Kidney (tissue), 22 donors: ENCODE measurements at places on chromosomes 7 and 10. TPM values are rescaled to one million over a fixed set of nuclear protein-coding genes. Genes with fewer than 3 reads are reported as not detected.

Gene PALD1
- polyA plus RNA-seq: 3.0 TPM

DNA sequence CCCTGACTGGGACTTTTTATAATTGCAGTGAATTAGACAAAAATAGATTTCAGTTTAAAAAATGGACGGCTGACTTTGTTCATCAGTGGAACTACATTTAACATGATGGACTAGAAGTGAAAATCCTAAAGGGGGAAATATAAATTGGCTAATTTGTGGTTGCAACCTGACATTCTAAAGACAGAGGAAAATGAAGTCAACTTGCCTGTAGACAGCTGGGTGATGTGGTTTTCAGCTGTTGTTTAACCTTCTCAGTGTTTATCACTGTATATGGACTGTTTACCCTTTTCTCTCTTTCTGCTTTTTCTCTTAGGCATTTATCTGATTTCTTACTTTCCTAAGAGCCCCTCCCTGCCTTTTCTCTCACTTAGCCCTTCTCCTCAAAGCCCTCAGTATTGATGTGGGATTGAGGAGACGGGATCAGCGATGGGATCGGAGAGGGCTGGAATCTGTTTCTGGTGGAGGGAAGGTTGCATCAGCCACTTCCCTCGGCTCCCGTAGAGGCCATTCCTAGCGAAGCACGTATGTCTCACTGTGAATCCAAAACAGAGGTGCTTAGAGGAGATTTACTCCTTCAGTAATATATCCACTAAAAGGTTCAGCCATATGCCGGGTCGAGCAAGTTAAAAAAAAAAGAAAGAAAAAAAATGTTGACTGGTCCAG is 109.0 kb upstream of the KLF6 start:
- no peaks in the 10 kb centered on the region for H3K27me3 ChIP-seq
- H3K4me3 ChIP-seq: no peak overlapping the region
- no peak for DNase-seq
- no peaks in the 10 kb centered on the region for H3K36me3 ChIP-seq
- H3K4me1 ChIP-seq: no peaks in the 10 kb centered on the region

DNA sequence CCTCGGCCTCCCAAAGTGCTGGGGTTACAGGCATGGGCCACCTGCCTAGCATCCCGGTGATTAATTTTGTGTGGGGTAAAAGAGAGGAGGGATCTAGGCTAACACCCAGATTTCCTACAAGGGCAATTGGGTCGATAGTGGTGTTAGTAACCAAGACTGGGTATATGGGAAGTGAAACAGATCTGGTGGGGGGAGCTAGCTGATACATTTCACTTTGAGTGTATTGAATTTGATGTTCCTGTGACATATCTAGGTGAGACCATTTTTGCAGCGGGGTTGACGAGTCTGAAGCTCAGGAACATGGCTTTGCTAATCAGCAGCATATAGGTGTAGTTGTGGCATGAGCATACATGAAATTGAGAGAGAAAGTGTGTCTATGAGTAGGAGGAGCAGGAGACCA is 12.0 kb downstream of the CLCN1 start:
- no peaks in the 10 kb centered on the region for H3K27me3 ChIP-seq
- no peaks in the 10 kb centered on the region for H3K4me1 ChIP-seq
- DNase-seq: no peak
- H3K36me3 ChIP-seq: no peaks in the 10 kb centered on the region
- no peak overlapping the region for H3K27ac ChIP-seq

GRCh38 chr7:140294454-140294853 is 103.9 kb downstream of the SLC37A3 start:
- no peaks in the 10 kb centered on the region for H3K4me1 ChIP-seq
- no peak overlapping the region for H3K4me3 ChIP-seq

DNA sequence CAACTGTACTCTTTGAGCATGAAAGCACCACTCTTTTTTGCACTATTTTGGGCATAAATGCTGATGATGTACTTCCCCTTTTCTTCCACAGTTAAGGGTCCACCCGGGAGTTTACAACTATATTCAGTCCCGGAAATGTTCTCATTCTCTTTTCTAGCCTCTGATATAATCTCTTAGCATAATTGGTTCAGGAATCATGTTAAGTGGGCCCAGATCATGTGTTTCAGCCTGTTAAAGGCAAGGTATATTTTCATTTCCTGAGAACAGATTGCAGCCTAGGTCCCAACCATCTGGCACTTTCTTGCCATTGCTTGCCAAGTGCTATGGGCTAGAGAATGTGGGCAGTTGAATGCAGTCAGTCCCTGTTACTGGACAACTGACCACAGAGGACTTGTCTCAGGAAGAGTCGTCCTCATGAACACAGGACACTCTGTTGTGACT is 111.4 kb upstream of the GLCCI1 start:
- no peaks in the 10 kb centered on the region for H3K36me3 ChIP-seq
- no peaks in the 10 kb centered on the region for H3K4me1 ChIP-seq
- H3K27me3 ChIP-seq: no peaks in the 10 kb centered on the region
- no peak overlapping the region for H3K4me3 ChIP-seq
